ENCODE measurements at places on chromosomes 13 and 19. TPM values are rescaled to one million over a fixed set of nuclear protein-coding genes. Genes with fewer than 3 reads are reported as not detected.

CACNA1A gene
- 2.1 TPM for total RNA-seq

IZUMO2 gene
- not detected for total RNA-seq

EFNB2 gene
- total RNA-seq, result 17.0 TPM

IGFL4 gene
- total RNA-seq, result not detected

CEACAM4 gene
- not detected for total RNA-seq

ZNF699 gene
- 19.2 TPM for total RNA-seq

RGCC gene
- 2.2 TPM for total RNA-seq

PSG11 gene
- not detected for total RNA-seq

UBL3 gene
- total RNA-seq, result 44.5 TPM

MATK gene
- total RNA-seq, result not detected

C1QTNF9 gene
- total RNA-seq, result not detected

ANGPTL8 gene
- not detected for total RNA-seq

ZNF99 gene
- under 0.01 TPM for total RNA-seq

All from osteoblast (primary cell).